Urinary bladder (tissue), 4 donors: ENCODE measurements at places on chromosomes 2 and 18. TPM values are rescaled to one million over a fixed set of nuclear protein-coding genes. Genes with fewer than 3 reads are reported as not detected.
A peak's percentile ranks its signal among the peaks of the same experiment; 100 is the strongest.

DNA sequence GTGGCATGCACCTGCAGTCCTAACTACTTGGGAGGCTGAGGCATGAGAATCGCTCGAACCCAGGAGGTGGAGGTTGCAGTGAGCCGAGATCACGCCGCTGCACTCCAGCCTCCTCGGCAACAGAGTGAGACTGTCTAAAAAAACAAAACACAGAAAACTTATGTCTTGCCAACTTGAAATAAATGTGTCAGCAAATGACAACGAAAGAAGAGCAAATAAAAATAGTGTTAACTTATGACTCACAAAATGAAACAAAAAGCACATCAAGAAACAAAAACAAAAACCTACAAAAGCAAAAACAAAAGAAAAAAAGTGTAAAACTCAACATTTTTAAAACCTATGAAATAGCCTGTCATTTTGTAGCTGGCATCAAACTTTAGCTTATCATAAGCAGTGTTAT, 65.2 kb downstream of the KCNH7 start:
- DNase-seq, result no peak

DNA sequence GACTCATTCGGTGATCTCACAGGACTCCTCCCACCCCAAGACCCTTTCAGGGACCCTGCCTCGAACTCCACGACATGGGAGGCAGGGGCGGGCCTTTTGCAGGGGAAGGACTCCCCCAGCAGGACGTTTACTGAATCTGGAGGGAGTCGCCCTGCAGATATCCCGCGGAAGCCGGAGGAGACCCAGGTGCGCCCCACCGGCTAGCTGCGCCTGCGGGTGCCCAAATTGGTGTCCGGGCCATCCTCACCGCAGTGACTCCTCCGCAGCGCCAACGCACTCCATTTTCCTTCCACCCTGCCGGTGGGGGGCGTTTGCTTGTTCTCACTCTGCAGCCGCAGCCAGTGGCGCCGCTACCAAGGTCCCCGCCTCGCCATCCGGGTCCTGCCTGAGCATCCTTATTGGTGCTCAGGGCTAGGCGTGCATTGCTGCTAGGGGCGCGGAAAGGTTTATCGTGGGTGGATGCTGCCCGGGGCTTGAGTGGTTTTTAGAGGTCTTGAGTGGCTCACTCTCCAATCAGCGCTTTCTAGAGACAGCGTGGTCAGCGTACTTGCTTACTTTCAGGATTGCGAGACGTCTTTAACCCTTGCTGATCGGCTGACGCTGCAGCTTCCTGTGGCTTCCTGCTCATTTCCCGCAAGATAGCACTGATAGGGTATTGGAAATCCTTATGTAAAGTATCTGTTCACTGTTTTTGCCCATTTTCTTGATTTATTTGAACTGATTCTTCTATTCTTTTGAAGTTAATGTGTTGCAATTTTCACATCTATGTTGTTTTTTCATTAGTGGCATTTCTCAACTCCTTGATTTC, 81.4 kb downstream of the BIN1 start:
- DNase-seq, result peak; percentile 40

GRCh38 chr2:96552315-96553175, 16.0 kb downstream of the ARID5A start:
- no peak for DNase-seq

Gene REG3A
- total RNA-seq, result not detected

- no peak for DNase-seq
Observed at GRCh38 chr2:25481381-25482300, 139.9 kb upstream of the DNMT3A start.

Gene ANKRD29
- 11.7 TPM for total RNA-seq

Gene CROCC2
- not detected for total RNA-seq

Gene AMER3
- total RNA-seq, result 0.42 TPM

GRCh38 chr2:36266536-36267121, 88.9 kb upstream of the CRIM1 start:
- DNase-seq, result no peak
